ENCODE measurements at places on chromosomes 6 and 20.

- DNase-seq, result no peak
Measured at GRCh38 chr6:116468293-116468692, 7.1 kb downstream of the CALHM6 start.

- DNase-seq, result no peak
Measured at GRCh38 chr20:44571362-44571988, 10.9 kb upstream of the PKIG start.

DNA sequence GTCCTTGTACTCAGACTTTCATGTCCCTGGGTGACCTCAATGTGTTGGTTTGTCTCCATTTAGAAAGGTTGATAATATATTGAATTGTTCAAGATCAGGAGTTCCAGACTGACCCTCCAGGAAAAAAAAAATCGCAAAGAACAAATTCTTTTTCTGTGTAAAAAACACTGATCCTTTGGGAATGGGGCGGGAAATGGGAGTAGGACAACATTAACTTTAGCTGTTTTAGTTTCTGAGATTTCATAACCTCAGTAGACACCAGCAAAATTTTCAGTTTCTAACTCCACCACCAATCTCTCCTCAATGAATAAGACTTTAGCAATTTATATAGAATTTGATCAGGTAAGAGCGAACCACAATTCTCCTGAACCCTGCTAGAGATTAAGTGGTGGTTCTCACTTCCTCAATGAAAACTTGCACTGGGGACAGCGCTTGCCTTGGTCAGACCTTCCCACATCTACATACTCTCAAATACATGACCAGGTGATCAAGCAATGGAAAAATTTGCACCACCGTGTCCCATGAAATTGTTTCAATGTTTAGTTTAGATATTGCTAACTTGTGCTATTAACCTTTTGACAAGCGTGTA, 231.2 kb upstream of the PLN start:
- DNase-seq, result no peak

GRCh38 chr20:51326201-51326819, 216.2 kb downstream of the NFATC2 start:
- no peak for DNase-seq

DNA sequence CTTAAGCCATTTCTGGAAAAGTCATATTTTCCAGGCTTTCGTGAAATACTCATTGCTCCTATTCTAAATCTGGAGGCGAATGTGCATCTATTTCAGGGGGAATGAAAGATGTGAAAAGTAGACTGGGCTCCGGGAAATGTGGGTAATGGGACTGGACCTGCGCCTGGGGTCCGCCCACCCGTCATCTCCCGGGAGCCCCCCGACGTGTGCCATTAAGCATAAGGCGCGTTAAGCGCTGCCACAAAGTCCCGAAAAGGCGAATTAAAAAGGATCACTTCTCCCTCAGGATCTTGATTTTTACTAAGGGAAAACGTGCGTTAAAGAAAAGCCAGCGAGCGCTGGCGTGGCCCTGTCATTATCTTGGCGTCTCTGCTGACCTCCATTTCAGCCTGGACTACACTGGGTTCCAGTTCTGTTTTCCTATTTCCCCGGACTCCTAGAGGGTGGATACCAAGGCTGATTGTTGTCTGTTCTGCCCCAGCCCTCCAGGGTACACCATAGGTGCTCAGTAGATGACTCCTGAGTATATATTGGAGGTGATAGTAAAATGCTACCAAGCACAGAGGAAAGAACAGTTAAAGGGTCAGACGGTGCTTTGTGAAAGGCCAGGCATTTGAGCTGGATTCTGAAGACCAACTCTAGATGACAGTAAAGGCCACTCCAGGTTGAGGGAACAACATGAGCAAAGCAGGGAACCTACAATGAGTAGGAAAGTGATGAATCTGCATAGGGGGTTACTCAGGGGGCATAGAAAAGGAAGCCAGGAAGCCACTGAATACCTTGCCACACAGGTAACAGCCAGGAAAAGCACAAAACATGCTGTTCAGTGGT, 89.2 kb upstream of the ARID1B start:
- no peak for DNase-seq

- DNase-seq, result peak; percentile 58
Measured at GRCh38 chr20:23257848-23258746, 92.5 kb upstream of the NXT1 start.

DNA sequence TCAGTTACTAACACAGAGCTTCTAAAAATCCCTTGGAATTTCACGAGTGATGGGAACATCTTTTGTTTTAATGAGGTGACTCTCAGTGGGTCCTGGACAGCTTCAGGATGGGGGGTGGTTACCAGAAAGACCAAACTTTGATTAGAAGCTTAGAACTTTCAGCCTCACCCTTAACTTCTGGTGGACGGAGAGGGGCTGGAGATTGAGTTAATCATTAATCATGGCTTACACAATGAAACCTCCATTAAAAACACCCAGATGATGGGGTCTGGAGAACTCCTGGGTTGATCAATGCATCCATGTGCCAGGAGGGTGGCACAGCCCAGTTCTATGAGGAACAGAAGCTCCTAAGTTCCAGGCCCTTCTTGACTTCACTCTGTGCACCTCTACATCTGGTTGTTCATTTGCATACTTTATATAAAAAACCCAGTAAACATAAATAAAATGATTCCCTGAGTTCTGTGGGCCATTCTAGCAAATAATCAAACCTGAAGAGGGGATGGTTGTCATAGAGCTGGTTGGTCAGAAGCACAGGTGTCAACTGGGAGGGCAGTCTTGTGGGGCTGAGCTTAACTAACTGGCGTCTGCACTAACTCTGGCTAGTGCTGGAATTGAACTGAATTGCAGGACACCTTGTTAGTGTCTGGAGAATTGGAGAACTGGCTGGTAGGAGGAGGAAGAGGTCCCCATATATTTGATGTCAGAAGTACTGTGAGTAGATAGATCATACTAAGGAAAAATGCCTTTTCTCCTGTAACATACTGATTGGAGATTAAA, 10.3 kb downstream of the RMND1 start:
- no peak for DNase-seq

DNA sequence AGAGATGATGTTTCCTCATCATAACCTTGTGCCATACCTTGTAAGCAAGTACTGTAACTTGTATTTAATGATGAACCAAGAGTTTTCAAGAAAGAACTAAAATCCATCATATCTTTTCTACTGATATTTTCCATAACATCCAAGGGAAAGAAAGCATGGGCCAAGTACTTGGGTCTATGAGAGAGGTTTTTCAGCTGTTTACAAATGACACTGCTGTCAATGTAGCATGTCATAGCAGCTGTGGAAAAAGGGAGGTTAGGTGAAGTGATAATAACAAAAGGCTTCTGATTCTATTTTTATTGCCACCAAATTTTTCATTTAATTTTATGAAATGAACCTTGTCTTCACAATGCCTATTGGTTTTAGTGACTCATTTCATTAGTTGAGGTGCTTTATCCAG, 482.3 kb downstream of the LMBRD1 start:
- no peak for DNase-seq

- no peak for DNase-seq
Measured at GRCh38 chr6:147507162-147508041, 1.1 kb upstream of the SAMD5 start.

DNA sequence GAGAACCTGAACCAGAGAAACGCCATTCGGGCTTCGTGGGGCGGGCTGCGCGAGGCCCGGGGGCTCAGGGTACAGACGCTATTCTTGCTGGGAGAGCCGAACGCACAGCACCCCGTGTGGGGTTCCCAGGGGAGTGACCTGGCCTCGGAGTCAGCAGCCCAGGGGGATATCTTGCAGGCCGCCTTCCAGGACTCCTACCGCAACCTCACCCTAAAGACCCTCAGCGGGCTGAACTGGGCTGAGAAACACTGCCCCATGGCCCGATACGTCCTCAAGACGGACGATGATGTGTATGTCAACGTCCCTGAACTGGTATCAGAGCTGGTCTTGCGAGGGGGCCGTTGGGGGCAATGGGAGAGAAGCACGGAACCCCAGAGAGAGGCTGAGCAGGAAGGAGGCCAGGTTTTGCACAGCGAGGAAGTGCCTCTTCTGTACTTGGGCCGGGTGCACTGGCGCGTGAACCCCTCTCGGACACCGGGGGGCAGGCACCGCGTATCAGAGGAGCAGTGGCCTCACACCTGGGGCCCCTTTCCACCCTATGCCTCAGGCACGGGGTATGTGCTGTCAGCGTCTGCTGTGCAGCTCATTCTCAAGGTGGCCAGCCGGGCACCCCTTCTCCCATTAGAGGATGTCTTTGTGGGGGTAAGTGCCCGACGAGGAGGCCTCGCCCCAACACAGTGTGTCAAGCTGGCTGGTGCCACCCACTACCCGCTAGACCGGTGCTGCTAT, 904 bp downstream of the B3GALT4 start:
- DNase-seq, result no peak

DNA sequence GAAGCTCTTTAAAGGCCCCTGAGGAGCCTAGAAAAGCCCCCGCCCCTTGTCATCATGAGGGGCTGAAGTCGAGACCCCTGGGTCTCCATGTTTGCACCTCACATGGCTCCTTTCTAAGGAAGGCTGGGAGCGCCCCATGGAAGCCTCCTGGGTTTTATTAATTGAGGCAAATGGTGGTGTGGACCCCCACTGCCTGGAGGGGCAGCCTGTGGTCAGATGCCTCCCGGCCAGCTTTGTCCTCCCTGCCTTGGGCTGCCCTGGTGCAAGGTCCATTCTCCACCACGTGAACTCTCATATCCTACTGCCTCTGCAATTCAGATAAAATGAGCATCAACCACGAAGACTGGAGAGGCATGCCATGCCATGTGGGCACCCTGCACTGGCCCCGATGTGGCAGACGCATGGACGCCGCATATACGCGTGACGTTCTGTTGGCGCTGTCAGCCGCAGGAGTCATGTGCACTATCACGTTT, 295.5 kb downstream of the TAF4 start:
- DNase-seq, result no peak

- no peak for DNase-seq
Measured at GRCh38 chr6:141169419-141169818, 963.3 kb upstream of the GJE1 start.

- DNase-seq, result no peak
Measured at GRCh38 chr6:148528292-148528691, 185.7 kb downstream of the SASH1 start.

GRCh38 chr6:154012852-154013251, 26.2 kb upstream of the OPRM1 start:
- no peak for DNase-seq
